Renal cortex interstitium (tissue), 15 donors: ENCODE measurements at places on chromosomes 5 and 9. TPM values are rescaled to one million over a fixed set of nuclear protein-coding genes. Genes with fewer than 3 reads are reported as not detected.

- no peak for DNase-seq
Measured at GRCh38 chr5:142587354-142587965, 98.4 kb downstream of the FGF1 start.

FNIP1 gene
- 13.8 TPM for polyA plus RNA-seq

GRCh38 chr5:32304622-32305021 is 8.1 kb downstream of the MTMR12 start:
- no peak for DNase-seq

- no peak for DNase-seq
Measured at GRCh38 chr9:92760070-92760469, 4.6 kb downstream of the BICD2 start.

ARL14EPL gene
- polyA plus RNA-seq = not detected

- DNase-seq = peak; percentile 44
Measured at GRCh38 chr9:83199240-83199639, 136.3 kb upstream of the RASEF start.

- no peak for DNase-seq
Measured at GRCh38 chr5:95923918-95924544, 37.6 kb downstream of the ELL2 start.

GRCh38 chr9:71752928-71753327 is 15.4 kb downstream of the CEMIP2 start:
- DNase-seq = no peak

GRCh38 chr5:14364096-14364495 is 217.5 kb upstream of the OTULINL start:
- no peak for DNase-seq

HTR4 gene
- polyA plus RNA-seq = not detected

- no peak for DNase-seq
Measured at GRCh38 chr9:68805890-68806517, 101.0 kb downstream of the PIP5K1B start.

GRCh38 chr5:119280380-119280779 is 75.4 kb upstream of the TNFAIP8 start:
- DNase-seq = no peak

GABRA1 gene
- not detected for polyA plus RNA-seq

DNA sequence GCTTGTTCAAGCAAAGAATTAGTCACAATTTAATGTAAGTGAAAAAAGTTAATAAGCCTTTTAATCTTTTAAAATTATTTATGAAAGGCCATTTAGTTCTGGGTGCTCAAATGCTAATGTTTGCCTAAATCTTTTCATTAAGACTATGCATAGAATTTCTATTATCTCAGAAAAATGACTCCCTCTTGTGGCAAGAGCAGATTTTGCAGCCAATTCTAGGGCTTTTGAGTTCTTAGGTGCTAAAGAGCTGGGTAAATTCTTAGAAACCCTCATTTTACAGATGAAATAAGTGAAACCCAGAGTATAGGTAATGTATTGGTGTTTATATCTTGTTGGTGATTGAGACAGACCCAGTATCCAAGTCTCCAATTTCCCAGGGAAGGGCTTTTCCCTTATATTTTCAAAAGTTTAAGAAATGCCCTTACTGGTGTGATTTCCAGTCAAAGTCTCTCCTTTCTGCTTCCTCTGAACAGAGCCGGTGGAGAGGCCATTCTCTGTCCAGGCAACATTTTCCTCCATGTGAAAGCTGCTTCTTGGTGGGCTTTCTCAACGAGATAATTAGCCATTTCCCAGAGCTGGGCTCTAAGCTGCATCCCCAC is 24.1 kb upstream of the PCSK5 start:
- peak; percentile 66 for DNase-seq

DNA sequence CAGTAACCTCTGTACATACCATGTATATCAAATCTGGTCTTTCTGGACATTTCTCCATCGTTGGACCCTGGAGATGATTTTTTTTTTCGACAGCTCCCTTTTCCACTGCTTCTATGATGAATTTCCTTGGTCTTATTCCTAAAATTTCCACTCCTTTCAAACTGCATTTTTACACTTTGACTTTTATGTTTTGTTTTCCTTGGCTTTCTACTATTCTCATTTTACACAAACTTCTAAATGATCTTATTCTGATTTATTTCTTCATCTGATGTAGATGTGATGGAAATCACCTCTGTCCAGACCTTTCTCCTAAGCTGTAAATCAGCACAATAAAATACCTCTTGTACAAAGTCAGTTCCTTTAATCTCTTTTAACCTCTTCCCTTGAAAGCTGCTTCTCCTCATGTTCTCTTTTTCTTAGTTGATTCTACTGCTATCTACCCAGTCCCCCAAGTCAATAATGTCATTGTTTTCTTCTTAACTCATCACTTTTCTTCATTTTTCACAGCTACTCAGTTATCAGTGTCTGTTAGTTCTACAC is 48.7 kb upstream of the TUSC1 start:
- DNase-seq = peak; percentile 36

TMOD1 gene
- polyA plus RNA-seq = 2.7 TPM

DNA sequence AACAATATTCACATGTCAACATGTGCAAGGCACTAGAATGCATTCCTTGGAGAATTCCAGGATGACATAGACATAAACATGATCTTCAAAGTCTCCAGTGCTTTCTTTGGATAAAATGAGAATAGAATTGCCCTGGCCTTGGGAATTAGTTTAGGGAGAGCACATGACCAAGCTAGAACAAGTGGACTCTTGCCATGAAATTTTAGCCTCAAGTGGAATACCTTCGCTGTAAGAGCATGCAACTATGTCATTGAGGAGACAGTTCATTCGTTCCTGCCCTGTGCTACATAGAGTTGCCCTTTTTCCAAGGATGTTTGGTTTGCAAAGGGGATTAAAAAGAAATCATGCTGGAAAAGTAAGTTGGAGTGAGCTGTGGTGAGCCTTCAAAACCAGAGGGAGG is 42.7 kb downstream of the ZFAND5 start:
- no peak for DNase-seq

- DNase-seq = no peak
Measured at GRCh38 chr5:159915904-159916840, at the start of gene ADRA1B. Gene ADRA1B (plus strand): TSS chr5:159916482. CDS start chr5:159916906, 424 bp downstream.

DNA sequence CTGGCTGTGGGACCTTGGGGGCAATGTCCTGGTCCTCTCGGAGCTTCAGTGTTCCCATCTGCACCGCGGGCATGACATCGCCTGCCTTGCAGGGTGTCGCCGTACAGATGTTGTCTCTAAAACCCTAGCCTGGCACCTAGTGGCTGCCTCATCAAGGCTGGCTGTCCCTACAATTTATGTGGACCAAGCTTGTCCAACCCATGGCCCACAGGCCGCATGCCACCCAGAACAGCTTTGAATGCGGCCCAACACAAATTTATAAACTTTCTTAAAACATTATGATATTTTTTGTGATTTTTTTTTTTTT is 18.3 kb upstream of the ASS1 start:
- no peak for DNase-seq

DNA sequence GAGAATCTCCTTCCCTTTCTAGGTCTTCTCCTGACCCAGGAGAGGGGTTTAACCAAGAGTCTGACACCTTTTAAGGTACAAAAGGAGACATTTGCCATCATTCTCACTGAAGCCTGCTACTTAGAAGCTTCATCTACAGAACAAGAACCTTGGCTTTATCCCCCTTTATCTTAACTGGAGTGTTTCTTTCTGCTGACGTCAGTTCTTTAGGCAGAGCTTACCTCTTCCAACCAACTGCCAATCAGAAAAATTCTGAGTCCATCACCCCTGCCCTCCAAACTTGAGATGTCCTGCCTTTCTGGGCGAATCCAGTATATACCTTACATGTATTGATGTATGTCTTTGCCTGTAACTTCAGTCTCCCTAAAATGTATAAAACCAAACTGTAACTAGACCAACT is 37.2 kb downstream of the PLEKHG4B start:
- DNase-seq = no peak

DCAF12 gene
- 60.8 TPM for polyA plus RNA-seq

DNA sequence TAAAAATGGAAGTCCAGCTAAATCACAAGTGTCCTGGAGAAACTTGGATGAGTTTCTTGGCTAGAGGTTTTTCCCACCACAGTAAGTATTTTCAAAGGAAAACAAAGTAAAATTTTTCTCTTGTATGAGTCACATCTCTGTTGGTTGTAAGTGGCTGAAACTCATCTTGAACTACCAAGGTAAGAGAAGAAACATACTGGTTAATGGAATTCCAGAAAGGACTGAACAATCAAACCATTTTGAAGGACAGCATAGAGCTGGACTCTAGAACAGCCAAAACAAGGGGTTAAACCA is 102.8 kb upstream of the CDKN2B start:
- DNase-seq = no peak

DNA sequence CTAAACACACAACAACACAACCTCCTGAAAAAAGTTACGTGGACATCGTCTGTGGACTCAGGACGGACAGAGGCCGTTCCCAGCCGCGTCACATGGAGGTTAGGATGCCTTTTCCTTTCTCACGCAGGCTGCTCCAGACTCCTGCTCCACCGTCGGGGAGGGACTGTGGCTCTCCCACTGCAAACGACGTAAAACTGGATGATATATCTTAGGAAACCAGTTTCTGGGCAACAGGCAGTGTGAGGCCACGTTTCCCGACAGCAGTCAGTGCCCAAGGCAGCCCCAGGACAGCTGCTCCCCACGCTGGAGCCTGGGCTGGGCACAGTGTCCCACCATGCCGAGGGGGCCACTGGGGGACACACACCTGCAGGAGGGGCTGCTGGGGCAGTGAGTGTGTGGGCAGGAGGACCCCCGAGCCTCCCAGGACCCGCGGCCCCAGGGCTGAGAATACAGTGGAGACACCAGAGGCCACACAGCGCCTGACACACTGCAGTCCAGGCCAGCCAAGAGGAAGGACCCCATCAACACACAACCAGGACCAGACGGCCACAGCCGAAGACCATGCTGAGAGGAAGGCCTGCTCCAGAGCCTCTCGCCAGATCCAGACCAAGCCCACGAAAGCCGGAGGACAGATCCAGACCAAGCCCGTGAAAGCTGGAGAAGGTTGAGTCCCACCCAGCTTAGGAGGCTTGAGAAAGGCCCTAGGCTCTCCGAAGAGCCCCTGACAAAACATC is 26.2 kb downstream of the EXD3 start:
- no peak for DNase-seq

DNA sequence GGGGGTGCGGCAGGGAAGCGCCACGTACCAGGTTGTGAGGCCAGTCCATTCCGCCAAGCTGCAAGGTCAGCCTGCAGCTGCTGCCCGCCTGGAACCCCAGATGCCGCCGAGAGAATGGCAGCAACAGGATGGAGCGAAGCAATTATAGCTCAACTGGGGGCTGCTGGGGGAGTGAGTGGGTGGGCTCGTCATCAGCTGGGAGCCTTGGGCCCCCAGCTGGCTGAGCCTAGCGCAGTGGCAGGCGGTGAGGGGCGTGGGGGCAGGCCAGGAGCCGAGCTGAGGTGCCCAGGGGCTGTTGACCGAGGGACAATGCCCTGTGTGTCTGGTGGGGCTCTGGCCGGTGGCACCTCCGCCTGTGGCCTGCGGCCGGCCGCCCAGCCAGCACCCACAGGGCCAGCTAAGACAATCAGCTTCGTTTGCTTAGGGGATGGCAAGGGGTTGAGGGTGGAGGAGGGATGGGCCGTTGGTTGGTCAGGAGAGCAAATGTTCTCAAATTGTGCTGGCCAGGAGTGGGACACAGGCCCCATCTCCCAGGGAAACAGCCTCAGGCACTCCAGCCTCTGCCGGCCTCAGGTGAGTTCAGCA is at the start of gene IL17B:
IL17B (minus strand) TSS at position 116 of the 585 bp plus-strand sequence; CDS start at position 49, 67 bp downstream.
- no peak for DNase-seq

DNA sequence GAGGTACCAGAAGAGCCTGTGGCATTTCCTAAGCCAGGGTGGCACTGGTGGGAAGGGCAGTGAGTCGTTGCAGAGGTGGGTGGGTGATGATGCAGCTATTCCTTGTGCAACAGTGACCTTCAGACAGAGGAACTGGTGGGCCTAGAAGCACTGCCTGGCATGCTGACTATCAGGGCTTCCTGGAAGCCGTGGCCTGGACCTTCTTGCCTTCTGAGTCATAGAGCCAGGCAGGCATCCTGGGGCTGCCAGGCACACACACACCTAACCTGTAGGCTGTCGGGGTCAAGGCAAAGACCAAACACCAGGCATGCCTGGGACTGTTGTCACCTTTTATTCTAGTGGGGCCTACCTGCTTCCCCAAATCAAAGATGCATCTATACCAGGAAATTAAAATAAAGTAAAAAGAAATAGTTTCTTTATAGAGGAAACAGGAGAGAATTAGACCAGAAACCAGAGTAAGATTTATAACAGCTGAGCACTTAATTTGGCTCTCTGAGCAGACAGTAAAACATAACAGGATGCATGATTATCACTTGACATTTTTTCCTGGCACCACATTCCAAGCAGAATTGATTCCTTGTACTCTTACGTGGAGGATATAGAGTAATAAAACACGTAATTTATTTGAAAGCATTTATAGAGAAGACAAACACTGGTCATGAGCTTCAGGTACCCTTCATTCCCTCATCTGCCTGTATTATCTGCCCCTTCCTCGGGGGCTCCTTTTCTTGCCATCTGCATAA is 25.1 kb downstream of the NANS start:
- DNase-seq = no peak

- DNase-seq = no peak
Measured at GRCh38 chr9:114691046-114691955, 9.3 kb upstream of the TEX48 start.

DNA sequence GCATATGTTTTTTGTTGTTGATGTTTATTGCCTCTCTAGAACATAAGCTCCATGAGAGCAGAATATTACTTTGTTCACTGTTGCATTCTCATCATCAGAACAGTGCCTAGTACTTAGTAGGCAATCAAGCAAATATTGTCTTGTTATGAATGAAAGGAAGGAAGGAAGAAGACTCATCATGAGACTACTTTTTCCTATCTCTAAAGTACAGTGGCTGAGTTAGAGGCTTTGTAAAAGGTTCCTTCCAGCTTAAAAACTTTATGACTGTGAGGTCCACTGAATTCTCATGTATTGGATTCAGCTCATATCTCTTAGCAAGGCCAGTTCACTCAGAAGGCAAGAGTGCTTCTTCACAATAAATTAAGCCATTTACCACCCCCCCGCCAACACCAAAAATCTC is 171.8 kb upstream of the NR3C1 start:
- no peak for DNase-seq

DNA sequence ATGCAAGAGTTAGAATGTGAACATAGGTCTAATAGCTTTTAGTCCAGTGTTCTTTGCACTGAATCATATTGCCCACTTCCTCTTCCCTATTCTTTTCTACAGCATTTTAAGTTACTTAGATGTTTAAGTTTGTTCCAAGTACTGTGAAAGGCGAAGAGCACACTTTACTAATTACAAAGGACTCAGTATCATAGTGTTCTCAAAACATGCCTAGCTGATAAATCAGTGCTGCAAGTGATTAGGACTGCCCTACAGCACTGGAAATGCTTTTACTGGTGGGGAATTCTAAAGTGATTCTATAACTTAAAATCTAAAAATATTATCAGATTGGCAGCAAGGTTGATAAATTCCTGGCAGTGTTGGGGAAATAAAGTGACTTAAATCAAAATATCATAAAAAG is 177.9 kb upstream of the KCNN2 start:
- no peak for DNase-seq

DNA sequence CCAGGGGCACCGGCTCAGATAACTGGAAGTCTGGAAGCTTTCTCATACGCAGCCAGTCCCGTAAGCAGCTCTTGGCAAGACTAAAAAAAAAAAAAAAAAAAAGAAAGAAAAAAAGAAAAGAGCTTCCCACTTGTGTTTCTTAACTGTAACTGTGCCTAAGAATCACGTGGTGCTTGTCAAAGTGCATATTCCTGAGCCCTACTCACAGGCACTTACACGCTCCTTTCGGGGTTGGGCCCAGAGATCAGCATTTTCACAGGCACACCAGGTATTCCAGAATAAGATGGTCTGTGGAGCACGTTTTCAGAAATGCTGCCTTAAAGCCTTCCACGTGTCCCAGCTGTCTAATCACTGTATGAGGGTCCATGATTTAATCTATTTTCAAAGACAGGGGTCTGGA is 22.6 kb upstream of the SH3GL2 start:
- no peak for DNase-seq
